ENCODE measurements at places on chromosomes 13 and 19. TPM values are rescaled to one million over a fixed set of nuclear protein-coding genes. Genes with fewer than 3 reads are reported as not detected.

Gene LRRC25
- not detected for total RNA-seq

Gene KLF2
- total RNA-seq, result 33.1 TPM

DNA sequence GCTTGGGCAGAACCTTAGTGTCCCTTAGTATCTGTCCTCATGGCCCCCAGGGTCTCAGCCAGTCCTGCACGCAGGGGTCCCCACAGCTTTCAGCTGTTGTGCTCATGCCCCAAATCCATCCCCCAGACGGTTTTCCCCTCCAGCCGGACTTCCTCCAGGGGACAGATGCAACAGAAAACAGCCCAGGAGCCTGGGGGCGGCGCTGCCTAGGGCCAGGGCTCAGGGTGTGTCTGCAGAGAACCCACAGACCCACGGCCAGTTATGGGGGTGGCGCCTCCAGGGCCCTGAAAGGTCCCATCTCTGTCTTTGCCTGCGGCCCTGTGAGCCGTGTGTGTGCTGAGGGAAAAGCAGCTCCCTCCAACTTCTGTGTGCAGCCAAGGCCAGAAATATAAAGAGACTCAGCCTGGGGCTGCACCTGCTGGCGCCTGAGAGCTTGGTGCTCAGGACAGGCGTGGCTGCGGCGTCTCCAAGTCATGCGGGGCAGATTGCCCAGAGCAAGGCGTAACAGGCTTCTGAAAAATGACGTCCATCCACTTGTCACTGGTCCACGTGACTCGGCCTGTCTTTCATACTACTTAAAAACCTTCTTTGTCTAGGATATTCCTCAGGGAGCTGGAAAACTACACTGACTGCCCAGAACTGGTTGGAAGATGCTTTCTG lies 22.1 kb upstream of the F7 start:
- DNase-seq, result no peak

Gene ZNF865
- total RNA-seq, result 13.8 TPM

DNA sequence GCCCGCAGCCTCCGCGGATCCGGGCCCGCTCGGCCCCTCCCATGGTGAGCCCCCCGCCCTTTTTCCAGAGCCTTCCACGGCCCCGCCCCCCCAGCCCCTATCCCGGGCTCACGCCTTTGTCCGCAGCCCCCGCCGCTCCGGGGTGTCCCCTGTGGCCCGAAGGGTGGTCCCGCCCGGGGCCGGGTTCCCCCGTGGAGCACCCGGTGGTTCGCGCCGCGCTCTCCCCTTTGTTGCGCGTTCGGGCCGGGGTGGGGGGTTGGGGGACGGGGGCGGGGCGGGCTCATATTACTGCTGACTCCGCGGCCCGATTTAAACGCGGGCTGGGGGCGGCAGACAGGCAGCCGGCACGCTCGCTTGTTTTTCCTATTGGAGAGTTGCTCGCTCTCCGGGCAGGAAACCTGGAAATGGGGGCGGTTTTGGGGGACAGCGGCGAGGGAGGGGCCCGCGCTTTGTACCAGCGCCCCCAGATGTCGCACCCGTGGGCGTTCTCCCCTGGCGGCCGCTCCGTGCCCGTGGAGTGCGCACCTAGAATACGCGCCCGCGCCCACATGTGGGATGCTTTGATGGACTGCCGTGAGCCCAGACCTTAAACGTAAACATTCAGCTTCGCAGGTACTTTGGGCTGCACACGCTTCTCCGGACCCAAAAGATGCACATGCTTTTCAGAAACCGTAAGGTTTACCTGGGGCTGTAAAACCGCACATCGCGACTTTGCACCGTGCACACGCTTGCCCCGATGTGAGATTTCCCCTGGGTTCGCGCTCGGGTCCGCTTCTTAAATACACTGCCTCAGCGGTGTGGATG lies 699 bp downstream of the PTOV1 start:
- no peak for DNase-seq

- peak; percentile 66 for DNase-seq
Measured at GRCh38 chr19:532561-533363, 1.2 kb downstream of the CDC34 start.

DNA sequence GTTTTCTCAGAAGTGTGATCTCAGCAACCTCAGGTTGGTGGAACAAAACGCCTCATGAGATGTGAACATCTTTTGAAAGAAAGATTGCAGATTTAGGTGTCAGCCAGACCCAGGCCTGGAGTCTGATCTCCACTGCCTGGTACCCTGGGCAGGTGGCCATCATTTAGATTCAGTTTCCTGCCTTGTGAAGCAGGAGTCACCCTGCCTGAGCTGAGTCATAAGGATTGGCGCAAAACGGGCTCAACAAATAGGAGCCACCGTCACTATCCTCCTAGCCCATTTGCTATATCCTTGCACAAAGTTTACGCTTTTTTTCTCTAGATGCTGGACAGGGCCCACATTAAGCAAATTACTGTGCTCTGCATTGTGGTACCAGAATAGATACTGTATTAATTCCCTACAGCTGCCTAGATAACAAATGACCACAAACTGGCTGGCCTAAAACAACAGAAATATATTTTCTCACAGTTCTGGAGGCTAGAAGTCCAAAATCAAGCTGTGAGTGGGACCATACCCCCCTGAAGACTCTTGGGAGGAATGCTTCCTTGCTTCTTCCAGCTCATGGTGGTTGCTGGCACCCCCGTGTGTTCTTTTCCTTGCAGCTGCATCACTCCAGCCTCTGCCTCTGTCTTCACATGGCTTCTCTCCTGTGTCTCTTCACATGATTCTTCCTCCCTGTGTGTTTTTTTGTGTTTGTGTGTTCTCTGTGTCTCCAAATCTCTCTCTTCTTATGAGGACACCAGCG lies 38.2 kb downstream of the TNFSF11 start:
- DNase-seq, result no peak

Gene CRLF1
- 4.7 TPM for total RNA-seq

DNA sequence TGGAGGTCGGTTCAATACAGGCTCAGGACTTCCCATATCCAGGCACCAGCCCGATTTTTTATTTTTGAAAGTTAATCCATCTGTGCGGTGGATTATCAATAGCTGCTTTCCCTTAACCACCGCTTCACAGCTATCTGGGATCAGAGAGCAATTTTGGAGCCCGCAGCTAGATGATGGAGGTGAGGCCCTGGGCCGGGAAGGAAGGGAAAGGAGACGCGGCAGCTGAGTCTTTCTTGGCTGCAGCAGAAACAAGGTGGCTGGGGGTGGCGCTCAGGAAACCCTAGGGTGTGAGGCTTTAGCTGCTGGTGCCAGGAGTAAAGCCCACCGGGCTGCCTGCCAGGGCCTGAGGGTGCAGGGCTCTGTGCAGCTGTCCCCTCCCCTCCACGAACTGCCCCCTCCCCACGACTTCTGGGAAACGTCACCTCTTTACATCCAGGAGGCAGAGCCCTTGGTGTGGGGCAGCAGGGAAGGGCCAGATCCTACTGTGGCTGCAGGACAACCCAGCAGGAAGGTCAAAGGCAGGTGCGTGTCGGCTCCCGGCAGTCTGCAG lies 307.0 kb downstream of the ZNF536 start:
- no peak for DNase-seq

DNA sequence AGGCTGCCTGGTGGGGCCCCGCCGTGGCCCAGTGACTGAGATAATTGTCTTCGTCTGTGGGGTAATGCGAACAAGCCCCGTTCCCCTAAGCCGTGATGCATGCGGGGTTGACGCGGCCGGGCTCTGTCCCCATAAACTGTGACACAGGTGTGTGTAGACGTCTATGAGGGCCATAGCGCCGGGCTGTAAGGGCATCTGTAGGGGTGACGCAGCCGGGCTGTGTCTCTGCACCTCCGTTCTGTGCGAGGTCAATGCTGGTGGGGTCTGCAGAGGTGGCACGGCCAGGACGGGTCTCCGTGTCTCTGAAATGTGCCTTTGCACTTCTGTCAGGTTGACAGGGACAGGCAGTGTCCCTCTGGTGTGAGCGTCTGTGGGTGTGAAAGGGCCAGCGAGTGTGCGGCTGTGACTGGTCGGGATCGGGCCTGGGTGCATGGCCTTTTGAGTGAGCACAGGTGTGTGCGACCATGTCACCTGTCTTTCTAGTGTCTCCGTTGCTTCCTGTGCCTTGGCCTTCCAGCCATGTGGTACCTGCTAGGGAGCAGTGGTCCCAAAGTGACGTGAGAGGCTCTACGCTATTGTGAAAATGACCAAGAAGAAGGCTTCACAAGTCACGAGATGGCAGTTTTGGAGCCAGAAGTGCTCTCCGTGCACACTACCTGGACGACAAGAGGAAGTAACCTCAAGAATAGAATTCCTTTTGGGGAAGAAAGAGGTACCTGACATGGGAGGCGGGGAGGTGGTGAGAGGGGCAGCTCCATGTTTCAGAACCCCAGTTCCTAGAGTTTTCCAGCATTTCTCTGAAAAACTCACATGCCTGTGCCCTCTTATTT lies 16.4 kb upstream of the ZNF331 start:
- DNase-seq, result no peak

Gene ETFB
- 133 TPM for total RNA-seq

DNA sequence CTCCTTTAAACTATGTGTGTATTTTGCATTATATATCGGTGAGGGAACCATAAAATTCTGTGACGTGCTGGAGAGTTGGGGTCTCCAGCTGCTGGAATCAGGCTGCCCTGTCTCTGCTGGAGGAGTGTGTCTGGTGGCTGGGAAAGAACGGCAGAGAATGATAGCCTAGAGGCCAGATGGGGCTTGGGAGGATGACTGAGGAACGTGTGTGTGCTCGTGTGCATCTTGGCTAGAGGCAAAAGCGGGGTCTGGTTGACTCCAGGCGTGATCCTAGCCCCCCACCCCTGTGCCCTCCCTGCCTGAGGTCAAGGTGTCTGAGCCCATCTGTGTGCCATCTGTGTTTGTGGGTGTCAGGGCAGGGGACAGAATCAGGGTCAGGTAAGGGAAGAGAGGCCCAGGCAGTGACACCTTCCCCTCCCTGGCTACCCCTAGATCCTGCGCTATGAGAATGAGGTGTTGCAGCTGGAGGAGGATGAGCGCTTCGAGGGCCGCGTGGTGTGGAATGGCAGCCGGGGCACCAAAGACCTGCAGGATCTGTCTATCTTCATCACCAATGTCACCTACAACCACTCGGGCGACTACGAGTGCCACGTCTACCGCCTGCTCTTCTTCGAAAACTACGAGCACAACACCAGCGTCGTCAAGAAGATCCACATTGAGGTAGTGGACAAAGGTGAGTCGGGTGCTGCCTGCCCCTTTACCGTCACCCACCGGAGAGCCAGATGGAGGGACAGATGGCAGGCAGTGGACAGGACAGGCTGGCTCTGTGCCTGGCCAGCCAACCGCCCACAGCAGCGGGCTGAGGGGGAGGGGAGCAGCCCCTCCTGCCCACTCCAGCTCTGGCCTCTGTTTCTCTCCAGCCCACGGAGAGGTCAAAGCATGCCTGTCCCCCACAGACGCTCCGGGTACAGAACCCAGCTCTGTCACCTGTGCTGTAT lies 3.1 kb downstream of the SCN1B start:
- DNase-seq, result no peak
